ENCODE measurements at places on chromosomes 1 and 21. TPM values are rescaled to one million over a fixed set of nuclear protein-coding genes. Genes with fewer than 3 reads are reported as not detected.
A peak's percentile ranks its signal among the peaks of the same experiment; 100 is the strongest.

- no peak overlapping the region for H3K27ac ChIP-seq
- H3K36me3 ChIP-seq, result no peaks in the 10 kb centered on the region
- H3K4me3 ChIP-seq, result no peak overlapping the region
Measured at GRCh38 chr1:208271236-208271635, 27.1 kb upstream of the PLXNA2 start.

CLDN14 gene
- total RNA-seq, result not detected

- H3K4me3 ChIP-seq, result no peak overlapping the region
- H3K4me1 ChIP-seq, result peaks cover 10% of the 10 kb centered on the region
- H3K36me3 ChIP-seq, result peaks cover 3% of the 10 kb centered on the region
- H3K27ac ChIP-seq, result no peak overlapping the region
- no peaks in the 10 kb centered on the region for H3K27me3 ChIP-seq
- no peak for DNase-seq
Measured at GRCh38 chr1:2224170-2224584, 3.9 kb upstream of the SKI start.

DNA sequence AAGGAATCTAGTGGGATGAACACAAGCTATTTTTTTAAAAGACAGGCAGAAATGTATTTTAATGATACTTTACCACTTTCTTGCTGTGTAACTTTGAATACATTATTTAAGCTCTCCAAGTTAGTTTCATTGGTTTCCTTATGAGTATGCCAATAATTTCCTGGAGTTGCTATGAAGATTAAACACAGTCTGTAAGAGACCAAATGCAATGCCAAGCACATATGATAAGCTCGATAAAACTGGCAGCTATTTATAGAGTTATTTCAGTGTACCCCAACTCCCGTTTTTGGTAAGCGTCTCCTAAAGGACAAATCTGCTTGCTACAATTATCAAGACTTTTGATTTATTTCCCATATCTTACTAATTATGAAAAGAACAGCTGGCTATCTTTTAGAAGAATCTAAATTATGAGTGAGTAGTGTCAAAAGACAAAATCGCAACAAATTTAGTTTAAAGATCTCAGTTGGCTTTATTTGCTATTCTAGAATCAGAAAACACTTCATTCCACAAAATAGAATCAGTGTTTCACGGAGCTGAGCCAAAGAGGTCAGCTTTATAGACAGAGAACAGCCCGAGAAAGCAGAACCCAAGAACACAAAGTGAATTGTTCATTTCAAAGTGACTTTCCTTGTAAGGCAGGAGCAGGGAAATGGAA is 7.2 kb upstream of the MAP10 start:
- DNase-seq, result no peak
- peak overlapping the region; percentile 59 for H3K27ac ChIP-seq
- no peaks in the 10 kb centered on the region for H3K27me3 ChIP-seq
- H3K4me3 ChIP-seq, result no peak overlapping the region

SCAF4 gene
- 10.9 TPM for total RNA-seq

LRRC38 gene
- 0.55 TPM for total RNA-seq

- H3K4me1 ChIP-seq, result peaks cover 7% of the 10 kb centered on the region
- H3K4me3 ChIP-seq, result no peak overlapping the region
- H3K27ac ChIP-seq, result no peak overlapping the region
- DNase-seq, result peak; percentile 40
- no peaks in the 10 kb centered on the region for H3K27me3 ChIP-seq
Measured at GRCh38 chr1:222048094-222048595, 306.3 kb upstream of the DUSP10 start.

AIRE gene
- 0.50 TPM for total RNA-seq

DNA sequence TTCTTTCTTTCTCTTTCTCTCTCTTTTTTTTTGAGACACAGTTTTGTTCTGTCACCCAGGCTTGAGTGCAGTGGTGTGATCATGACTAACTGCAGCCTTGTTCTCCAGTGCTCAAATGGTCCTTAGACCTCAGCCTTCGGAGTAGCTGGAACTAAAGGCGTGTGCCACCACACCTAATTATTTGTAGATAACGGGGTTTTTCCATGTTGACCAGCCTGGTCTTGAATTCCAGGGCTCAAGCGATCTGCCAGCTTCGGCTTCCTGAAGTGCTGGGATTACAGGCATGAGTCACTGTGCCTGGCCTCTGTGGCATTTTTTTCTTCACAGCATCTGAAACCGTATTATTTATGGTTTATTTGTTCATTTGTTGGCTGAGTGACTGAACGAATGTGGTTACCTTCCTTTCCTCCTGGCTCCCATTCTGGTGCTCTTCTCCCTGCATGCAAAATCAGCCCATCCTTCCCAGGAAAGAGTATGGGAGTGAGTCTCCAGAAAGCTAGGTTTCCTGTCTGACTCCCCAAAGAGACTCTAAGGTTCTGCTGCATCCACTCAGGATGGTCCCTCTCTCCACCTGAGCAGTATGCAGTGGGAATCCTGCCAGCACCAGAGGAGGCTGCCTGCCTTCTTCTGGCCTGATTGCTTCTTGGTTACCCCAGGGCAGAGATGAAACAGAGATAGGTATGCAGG is 155.0 kb upstream of the BEND5 start:
- H3K4me3 ChIP-seq, result no peak overlapping the region
- H3K4me1 ChIP-seq, result no peaks in the 10 kb centered on the region
- no peak overlapping the region for H3K27ac ChIP-seq
- no peaks in the 10 kb centered on the region for H3K27me3 ChIP-seq
- no peaks in the 10 kb centered on the region for H3K36me3 ChIP-seq

DNA sequence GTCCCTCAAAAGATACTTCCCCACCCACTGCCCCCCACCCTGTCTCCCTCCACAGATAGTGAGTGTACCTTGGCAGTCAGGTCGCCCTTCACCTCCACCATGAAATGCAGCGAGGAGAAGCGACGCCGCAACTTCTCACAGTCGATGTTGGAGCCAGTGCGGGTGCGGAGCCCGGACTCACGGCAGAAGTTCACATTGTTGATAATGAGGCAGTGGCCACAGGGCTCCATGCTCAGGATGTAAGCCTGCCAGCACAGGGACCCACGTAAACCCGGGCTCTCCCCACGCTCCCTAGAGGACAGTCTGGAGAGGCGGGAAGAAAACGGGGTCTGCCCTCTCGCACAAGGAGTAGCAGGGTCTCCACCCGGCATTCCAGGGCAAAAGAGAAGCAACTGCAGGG is 17.2 kb downstream of the CASP9 start:
- H3K27ac ChIP-seq, result no peak overlapping the region
- no peak for DNase-seq
- no peaks in the 10 kb centered on the region for H3K27me3 ChIP-seq
- H3K4me3 ChIP-seq, result no peak overlapping the region
- peaks cover 56% of the 10 kb centered on the region for H3K36me3 ChIP-seq
- no peaks in the 10 kb centered on the region for H3K4me1 ChIP-seq

CEP85 gene
- 14.7 TPM for total RNA-seq

GRCh38 chr1:113674591-113674990 is 84.7 kb downstream of the PHTF1 start:
- H3K4me3 ChIP-seq, result no peak overlapping the region
- no peak overlapping the region for H3K27ac ChIP-seq
- H3K27me3 ChIP-seq, result no peaks in the 10 kb centered on the region
- H3K4me1 ChIP-seq, result no peaks in the 10 kb centered on the region

- peaks cover 11% of the 10 kb centered on the region for H3K36me3 ChIP-seq
- no peaks in the 10 kb centered on the region for H3K27me3 ChIP-seq
- H3K27ac ChIP-seq, result no peak overlapping the region
- no peaks in the 10 kb centered on the region for H3K4me1 ChIP-seq
- DNase-seq, result no peak
Measured at GRCh38 chr1:37919277-37919676, 27.6 kb downstream of the INPP5B start.

KRTAP13-2 gene
- total RNA-seq, result not detected

ESRRG gene
- total RNA-seq, result 14.1 TPM

KANK4 gene
- total RNA-seq, result 23.8 TPM

GRCh38 chr1:75067975-75068374 is 66.2 kb upstream of the LHX8 start:
- no peaks in the 10 kb centered on the region for H3K4me1 ChIP-seq
- H3K36me3 ChIP-seq, result no peaks in the 10 kb centered on the region
- H3K27ac ChIP-seq, result no peak overlapping the region
- no peak for DNase-seq

- H3K4me1 ChIP-seq, result no peaks in the 10 kb centered on the region
- H3K27me3 ChIP-seq, result no peaks in the 10 kb centered on the region
- no peaks in the 10 kb centered on the region for H3K36me3 ChIP-seq
- no peak overlapping the region for H3K4me3 ChIP-seq
- H3K27ac ChIP-seq, result no peak overlapping the region
Measured at GRCh38 chr21:22363504-22363903, 1365.3 kb downstream of the NCAM2 start.

- H3K27ac ChIP-seq, result no peak overlapping the region
- H3K4me1 ChIP-seq, result peaks cover 15% of the 10 kb centered on the region
- DNase-seq, result no peak
- no peaks in the 10 kb centered on the region for H3K36me3 ChIP-seq
- H3K4me3 ChIP-seq, result no peak overlapping the region
- peaks cover 2% of the 10 kb centered on the region for H3K27me3 ChIP-seq
Measured at GRCh38 chr21:42591170-42591869, 62.1 kb upstream of the PDE9A start.

- no peak for DNase-seq
- no peaks in the 10 kb centered on the region for H3K27me3 ChIP-seq
- H3K27ac ChIP-seq, result no peak overlapping the region
- no peak overlapping the region for H3K4me3 ChIP-seq
- no peaks in the 10 kb centered on the region for H3K36me3 ChIP-seq
Measured at GRCh38 chr1:145983960-145984830, 12.2 kb downstream of the TXNIP start.

DNA sequence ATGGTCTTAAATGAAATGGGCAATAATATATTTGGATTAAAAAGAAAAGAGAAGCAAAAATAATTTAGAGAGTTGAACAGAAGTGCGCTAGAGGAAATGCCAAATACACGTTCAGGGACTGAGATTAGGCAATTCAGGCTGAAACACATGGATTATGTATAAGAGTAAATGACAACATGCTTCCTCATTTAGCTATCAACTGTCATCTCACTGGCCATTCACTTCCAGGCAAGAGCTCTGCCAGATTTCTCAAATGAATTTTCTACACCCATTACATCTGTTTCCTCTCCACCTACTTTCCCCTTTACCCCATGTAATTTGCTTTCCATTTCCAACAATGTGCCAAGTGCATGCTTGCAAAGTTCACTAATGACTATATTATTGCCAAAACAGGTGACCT is 582.4 kb downstream of the LTN1 start:
- no peak overlapping the region for H3K4me3 ChIP-seq
- H3K4me1 ChIP-seq, result no peaks in the 10 kb centered on the region
- no peaks in the 10 kb centered on the region for H3K27me3 ChIP-seq
- no peaks in the 10 kb centered on the region for H3K36me3 ChIP-seq
- no peak overlapping the region for H3K27ac ChIP-seq
- no peak for DNase-seq

- no peak overlapping the region for H3K4me3 ChIP-seq
- H3K27ac ChIP-seq, result no peak overlapping the region
- H3K36me3 ChIP-seq, result no peaks in the 10 kb centered on the region
- no peaks in the 10 kb centered on the region for H3K27me3 ChIP-seq
Measured at GRCh38 chr21:29206445-29206844, 76.0 kb downstream of the MAP3K7CL start.

OPRD1 gene
- 0.28 TPM for total RNA-seq

GRCh38 chr1:184152434-184152898 is 100.9 kb downstream of the TSEN15 start:
- H3K27ac ChIP-seq, result no peak overlapping the region
- no peaks in the 10 kb centered on the region for H3K27me3 ChIP-seq
- DNase-seq, result peak; percentile 52

DNA sequence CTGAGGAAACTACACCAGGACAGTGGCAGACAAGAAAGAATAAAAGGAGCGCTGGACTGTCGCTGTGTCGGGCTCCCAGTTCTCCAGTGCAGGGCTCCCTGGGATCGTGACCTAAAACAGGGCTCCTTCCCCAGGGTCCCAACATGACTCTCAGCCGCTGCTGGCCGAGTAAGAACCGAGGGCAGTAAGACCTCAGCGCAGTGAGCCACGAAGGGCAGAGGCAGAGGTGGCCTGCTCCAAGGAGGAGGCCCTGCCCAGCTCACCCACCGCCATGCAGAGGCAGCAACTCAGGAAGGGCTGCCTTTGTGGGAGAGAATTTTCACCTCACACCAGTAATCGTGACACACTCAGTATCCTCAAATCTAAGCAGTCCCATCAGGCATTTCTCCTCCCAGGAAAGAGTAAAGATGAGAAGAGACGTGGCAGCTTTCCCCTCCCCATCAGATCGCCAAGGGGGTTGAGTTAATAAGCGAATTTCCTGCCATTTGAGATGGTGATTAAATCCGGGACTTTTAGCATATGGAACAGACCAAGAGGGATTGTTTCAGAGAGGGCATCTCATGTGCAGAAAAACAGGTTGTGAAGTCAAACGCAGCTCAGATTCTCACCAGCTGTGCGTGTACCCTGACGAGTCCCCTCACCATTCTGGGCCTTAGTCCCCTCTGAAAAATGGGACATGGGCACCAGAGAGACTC is 19.8 kb upstream of the ARTN start:
- H3K4me3 ChIP-seq, result no peak overlapping the region
- no peak for DNase-seq
- no peaks in the 10 kb centered on the region for H3K27me3 ChIP-seq
- no peak overlapping the region for H3K27ac ChIP-seq

MYCL gene
- total RNA-seq, result 6.4 TPM

DNA sequence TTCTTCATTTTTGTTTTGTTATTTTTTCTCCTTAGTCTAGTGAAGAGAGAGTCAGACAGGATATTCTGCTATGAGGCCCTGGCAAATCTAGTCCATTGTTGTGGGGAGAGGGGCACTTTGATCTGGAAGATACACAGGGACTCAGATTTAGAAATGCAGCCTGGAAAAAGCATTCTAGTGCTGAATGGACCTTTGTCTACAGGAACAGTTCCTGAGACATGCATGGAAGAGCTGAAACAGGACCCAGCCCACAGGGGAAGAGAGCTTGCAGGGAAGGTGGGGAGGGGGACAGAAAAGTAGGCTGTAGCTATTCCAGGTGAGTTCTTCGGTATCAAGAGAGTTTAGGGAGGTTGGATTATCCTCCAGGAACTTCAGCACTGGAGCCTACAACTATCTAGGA is 98.5 kb downstream of the AKT3 start:
- H3K27me3 ChIP-seq, result no peaks in the 10 kb centered on the region
- H3K27ac ChIP-seq, result no peak overlapping the region
- H3K36me3 ChIP-seq, result no peaks in the 10 kb centered on the region
- no peak for DNase-seq
- no peak overlapping the region for H3K4me3 ChIP-seq
- H3K4me1 ChIP-seq, result no peaks in the 10 kb centered on the region

POGZ gene
- 56.0 TPM for total RNA-seq

DNA sequence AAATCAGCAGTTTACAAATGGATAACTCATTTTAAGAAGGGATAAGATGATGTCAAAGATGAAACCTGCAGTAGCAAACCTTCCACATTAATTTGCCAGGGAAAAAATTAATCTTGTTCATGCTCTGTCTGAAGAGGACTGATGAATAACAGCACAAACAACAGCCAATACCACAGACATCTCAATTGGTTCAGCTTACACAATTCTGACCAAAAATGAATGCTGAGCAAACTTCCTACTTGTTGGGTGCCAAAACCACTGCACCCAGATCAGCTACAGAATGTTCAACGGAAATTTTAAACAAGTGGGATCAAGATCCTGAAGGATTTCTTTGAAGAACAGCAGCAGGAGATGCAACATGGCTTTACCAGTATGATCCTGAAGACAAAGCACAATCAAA is 98.3 kb downstream of the COQ8A start:
- H3K36me3 ChIP-seq, result no peaks in the 10 kb centered on the region
- H3K4me3 ChIP-seq, result no peak overlapping the region
- no peaks in the 10 kb centered on the region for H3K4me1 ChIP-seq
- DNase-seq, result no peak
- no peaks in the 10 kb centered on the region for H3K27me3 ChIP-seq

GRCh38 chr1:179129702-179130473 is 48.0 kb downstream of the TOR3A start:
- no peaks in the 10 kb centered on the region for H3K4me1 ChIP-seq
- no peak for DNase-seq
- no peak overlapping the region for H3K27ac ChIP-seq
- H3K36me3 ChIP-seq, result peaks cover 6% of the 10 kb centered on the region
- no peaks in the 10 kb centered on the region for H3K27me3 ChIP-seq
- H3K4me3 ChIP-seq, result no peak overlapping the region
